ENCODE measurements at places on chromosomes 11 and 22.

- no peak for DNase-seq
Measured at GRCh38 chr11:35611741-35612140, 6.5 kb upstream of the FJX1 start.

DNA sequence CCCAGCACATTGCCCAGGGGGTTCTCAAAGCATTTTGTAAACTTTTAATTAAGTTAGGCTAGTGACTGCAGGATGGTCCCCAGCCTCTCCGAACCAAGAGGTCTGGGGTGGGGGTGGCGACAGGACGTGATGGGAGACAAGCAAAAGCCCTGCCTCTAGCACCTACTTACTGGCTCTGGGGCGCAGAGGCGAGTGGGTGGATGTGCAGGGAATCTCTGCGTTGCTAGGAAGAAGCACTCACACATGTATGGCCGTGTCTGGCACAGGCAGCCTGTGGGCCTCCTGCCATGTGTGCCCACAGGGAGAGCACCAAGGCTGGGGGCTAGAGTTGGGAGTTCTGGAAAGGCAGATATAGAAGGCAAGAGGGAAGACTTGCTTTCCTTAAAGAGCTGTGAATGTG, 6.3 kb downstream of the OPCML start:
- DNase-seq, result peak; percentile 46

- DNase-seq, result peak; percentile 18
Measured at GRCh38 chr11:5684646-5685362, at the start of gene TRIM5. Gene TRIM5 (minus strand): TSS chr11:5685074. CDS start chr11:5680177, 4,897 bp downstream.

GRCh38 chr11:11608783-11609232, 13.0 kb downstream of the GALNT18 start:
- no peak for DNase-seq

DNA sequence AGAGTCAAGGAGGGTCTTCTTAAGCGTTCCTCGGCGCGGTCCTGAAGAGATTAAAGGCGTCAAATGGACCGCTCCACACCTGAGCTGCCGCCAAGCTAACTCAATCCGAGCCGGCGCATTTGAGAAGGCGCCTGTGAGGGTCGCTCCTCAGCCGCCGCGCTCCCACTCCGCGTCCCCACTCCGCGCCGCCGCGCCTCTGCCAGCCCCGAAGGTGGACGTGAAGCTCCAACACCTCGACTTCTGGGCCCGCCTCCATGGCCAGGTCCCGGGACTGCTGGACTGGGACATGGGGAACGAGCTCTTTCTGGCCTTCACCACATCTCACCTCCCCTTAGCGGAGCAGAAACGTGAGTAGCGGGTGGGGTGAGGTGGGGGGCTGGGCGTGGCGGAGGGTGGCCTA, at the start of gene FOXR1:
Gene FOXR1 (plus strand): TSS at position 116 of the 400 bp plus-strand sequence. CDS start 171 bp downstream, at position 287.
- DNase-seq, result no peak

DNA sequence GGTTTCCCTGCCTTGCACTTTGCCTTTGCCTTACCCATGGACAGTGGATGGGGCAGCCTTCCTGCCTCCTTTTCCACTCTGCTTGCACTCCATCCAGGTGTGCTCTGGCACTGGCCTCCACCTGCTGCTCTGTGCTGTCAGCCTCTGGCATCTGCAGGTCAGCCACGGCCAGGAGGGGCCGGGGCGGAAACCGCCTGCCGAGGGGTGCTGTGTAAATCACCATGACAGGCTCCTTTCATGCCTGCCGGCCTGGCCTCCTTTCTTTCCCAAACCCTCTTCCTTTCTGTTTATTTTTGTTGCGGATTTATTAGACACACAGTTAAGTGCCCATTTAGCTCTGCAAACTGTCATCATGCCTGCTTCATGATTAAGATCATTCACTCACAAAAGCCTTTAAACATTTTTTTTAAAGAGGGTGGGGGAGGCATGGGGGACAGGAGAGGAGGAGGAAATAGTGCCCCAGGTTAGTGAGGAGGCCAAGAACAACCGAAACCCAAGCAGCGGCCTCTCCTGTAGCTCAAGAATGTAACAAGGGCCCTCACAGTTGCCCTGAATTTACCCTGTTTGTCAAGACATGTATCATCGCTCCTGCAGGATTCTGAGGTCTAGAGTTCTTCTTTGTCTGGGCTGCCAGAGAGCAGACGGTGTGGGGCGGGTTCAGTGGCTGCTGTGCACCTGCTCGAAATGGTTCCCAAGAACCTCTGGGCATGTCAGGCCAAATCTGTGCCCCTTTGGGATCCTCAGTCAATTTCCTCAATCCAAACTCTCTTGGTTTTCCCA, 83.3 kb downstream of the BARX2 start:
- DNase-seq, result no peak

DNA sequence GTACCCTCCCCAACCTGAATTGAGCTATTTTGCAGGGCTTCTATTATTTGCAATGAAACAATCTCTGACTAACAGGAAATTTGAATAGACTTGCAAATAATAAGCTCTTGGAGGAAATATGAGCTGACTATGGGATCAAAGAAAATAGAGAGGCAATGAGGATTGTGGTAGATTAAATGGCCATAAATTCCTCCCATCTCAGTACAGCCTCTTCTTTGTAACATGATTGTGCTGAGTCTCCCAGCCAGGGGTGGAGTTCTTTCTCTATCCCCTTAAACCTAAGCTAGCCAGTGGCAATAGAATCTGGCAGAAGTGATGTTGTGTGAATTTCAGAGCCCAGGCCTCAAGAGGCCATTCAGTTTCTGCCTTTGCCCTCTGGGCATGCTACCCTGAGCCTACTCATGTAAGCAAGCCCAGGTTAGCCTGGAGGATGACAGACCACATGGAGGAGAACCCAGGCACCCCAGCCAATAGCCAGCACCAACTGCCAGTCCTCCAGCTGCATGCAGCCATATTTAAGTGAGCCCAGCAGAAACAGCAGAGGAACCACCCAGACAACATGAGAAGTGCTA, 86.8 kb upstream of the TP53I11 start:
- no peak for DNase-seq

- DNase-seq, result no peak
Measured at GRCh38 chr22:25711491-25711890, 30.5 kb upstream of the MYO18B start.

DNA sequence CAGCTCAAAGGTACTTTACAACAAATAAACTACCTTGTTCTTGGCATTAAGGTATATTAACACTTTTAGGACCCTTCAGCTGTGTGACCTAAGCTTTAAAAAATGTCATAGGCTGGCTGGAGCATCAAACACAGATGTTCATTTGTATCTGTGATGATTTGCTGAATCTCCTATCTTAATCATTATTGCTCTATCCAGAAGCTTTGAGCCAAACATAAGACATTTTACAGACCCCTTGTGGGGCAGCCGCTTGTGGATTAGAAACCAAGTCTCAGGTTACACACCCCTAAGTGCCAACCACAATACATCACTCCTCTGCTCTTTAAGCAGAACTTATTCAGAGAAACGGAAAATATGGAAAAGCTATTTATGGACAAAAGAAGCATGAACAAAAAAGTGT, 394.2 kb upstream of the CCDC90B start:
- DNase-seq, result no peak

- no peak for DNase-seq
Measured at GRCh38 chr11:61999141-61999975, 31.9 kb upstream of the FTH1 start.

DNA sequence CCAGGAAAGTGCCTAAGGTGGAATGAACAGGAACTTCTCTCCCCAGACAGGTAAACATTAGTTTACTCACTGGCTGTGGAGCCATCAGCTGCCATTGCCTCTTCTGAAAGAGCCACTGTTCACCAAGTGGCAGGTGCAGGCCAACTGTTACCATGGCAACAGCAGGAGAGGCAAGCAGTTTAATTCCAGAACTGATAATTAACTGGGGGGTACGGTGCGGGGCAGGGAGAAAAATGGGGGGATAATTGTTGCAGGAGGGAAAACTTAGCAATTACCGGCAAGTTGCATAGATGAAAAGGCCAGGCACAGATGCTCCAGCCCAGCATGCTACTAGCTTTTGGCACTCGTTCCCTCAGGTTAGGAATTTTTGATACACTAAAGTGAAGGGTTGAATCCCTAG, 85.1 kb downstream of the TRIM44 start:
- no peak for DNase-seq
